Renal cortex interstitium (tissue), 15 donors: ENCODE measurements at places on chromosomes 2 and 18. TPM values are rescaled to one million over a fixed set of nuclear protein-coding genes. Genes with fewer than 3 reads are reported as not detected.

HOXD13 gene
- 0.14 TPM for polyA plus RNA-seq

ZAP70 gene
- 2.5 TPM for polyA plus RNA-seq

HMSD gene
- polyA plus RNA-seq = 0.52 TPM

TRABD2A gene
- 0.52 TPM for polyA plus RNA-seq

MAB21L4 gene
- 7.7 TPM for polyA plus RNA-seq

CHN1 gene
- polyA plus RNA-seq = 24.2 TPM

CPO gene
- polyA plus RNA-seq = 1.00 TPM

ARMC9 gene
- polyA plus RNA-seq = 27.0 TPM

C2orf78 gene
- polyA plus RNA-seq = not detected

AFF3 gene
- polyA plus RNA-seq = 24.9 TPM

SLC38A11 gene
- polyA plus RNA-seq = 15.4 TPM

SERPINB11 gene
- not detected for polyA plus RNA-seq

DNA sequence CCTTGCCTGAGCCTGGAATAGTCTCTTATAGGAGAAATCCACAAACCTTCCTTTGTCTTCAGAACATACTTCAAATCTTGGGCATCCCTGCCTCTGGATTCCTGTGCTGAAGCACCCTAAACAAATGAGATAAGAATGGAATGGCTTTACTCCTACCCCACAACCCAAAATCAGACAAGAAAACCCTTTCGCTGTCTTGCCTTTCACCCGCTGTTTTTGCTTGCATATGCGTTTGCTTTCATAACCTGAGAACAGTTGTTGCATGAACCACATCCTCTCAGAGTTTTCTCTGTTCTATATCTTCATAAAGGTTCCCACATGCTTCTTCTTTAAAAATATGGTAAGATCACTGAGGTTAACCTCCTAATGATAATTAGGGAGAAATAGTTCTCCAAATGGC lies 132.1 kb upstream of the MAP3K20 start:
- DNase-seq = no peak

DNA sequence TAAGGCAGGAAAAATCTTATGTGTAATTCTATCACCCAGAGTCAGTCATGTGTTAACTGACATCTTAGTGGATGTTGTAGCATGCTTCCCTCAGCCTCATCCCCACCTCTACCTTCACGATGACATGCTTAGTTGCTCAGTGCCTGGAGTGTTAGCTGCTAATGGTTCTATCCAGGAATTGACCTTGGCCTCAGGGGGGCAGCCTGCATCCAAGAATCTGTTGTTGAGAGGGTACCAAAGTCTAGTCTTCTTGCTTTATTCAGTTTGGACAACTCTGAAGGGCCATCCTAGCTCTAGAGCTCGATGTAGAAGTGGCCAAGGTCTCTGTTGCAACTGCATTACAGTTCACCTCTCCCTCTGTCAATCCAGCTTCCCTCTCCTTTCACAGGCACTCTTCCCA lies 61.2 kb downstream of the ACYP2 start:
- DNase-seq = peak; percentile 17

- no peak for DNase-seq
These were observed 133.1 kb downstream of the GCA start for GRCh38 chr2:162477011-162477410.

GRCh38 chr2:226991663-226992062 lies 155.8 kb downstream of the RHBDD1 start:
- DNase-seq = no peak

DNA sequence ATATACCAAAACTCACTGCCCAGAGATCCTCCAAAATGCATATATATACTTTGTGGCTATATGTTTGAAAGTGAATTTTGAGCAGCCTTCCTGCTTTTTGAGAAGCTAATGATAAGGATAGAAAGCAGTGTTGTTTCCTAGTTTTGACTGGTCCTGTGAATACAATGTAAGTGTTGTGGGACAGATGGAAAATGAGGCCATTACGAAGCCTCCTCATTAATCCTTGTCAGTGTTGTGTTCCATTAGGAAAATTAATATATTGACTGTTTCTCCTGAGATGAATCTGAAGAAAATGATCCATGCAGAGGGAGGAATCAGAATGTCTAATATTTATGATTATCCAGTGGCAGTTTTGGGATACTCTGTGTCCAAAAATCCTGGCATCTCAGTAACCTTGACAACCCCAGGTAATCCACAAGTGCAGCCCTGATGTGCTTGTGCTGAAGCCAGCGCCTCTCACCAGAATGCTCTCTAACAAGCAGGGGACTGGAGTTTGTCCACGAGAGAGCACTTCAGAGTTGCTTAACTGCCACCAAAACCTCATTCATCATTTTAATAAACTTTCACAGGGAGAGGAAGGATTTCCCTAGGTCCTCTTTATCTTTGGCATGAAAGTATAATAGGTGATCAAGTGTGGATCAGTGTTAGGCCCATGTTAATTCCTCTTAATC lies 418.6 kb downstream of the CMPK2 start:
- DNase-seq = no peak

DNA sequence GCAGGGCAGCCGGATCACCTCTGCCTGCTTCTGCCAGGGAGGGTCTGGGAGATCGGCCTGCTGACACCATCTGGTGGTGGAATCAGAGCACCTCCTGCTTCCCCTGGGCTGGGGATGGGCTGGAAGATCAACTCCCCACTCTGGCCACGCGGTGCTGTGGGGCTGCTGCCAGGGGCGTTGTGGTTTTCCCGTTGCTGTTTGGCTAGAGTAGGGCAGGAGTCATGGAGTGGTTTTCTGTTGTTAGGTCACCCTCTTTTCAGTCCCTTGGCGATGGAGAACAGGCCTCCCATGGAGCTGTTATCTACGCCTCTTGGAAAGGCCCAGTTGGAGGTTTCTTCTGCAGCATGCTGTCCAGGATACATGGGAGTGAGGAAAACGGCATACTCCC lies 15.2 kb downstream of the BCL2L11 start:
- DNase-seq = no peak

DNA sequence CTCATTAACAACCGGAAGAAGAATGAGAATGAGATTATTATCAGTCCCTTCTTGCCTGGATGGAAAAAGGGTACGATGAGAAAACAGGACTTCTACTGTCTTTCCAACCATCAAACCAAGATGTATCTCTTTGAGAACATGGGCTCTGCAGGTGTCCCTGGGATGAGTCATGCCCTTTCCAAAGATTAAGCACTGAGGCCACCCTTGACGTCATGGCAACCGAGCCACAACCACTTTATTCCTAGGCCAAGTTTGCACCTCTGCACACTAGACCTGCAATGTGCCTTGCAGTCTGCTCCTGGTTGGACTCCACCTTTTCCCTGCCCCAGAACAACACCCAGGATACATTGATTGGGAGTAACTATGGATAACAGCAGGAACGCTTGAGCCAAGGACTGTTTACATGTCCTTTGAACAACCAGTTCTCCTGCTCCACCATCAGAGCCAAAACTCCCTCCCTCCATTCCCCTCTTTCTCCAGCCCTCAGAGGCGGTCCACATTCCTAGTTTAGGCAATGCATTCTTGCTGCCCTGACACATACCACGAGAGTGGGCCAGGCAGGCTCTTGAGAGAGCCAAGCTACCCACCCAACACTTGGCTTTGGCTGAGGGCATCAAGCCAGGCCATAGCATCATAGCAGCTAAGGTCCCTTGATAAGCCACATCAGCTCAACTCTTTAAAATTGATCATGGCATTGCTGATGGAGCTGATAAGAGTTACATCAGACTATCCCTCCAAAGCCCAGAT lies 310.7 kb downstream of the TNS1 start:
- DNase-seq = no peak

DNA sequence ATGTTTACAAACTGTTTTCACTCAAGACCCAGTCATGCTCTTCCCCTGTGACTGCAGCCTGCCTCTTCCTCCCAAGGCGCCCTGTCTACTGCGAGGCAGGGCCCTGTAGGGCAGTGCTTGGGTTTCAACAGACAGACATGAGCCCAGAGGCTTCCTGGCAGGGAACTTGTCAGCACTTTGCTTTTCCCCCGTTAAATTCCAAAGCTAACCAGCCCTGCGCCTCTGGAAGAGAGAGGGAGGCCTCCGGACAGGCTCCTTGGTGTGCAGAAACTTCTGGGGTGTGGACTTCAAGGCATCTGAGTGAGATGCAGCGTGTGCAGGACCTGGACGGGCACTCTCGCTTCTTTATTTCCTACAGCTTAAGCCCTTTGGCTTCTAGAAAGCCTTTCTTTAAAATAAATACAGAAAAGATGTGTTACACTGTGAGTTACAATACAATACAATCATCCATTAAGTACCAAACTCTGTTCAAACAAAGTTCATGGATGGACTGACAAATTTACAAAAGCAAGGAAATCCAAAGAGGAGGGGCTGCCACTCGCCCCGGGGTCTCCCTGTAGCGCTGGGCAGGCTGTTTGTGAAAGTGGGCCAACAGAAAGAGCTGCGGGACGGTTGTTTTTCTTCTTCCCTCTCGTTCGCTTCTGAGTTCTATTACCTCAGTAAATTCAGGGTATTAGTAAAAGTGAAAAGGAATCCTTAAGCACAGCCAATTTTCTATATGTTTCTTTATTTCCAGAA lies 8.8 kb upstream of the ZNF516 start:
- no peak for DNase-seq

DNA sequence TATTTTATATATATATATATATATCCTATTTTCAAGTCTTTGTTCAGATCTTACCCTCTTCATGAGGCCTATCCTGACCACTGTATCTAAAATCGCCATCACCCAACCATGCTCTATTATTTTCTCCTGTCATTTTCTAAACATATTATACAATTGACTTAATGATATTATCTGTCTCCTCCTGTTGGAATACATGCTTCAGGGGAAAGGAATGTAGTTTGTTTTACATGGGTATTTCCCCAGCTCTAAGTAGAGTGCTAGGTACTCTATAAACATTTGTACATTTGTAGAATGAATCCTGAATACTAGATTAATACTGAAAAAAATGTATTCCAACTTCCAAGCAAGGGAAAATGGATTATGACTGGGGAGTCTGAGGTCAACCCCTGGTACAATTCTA lies 26.2 kb downstream of the TTC21B start:
- DNase-seq = no peak

GRCh38 chr2:163123526-163123925 lies 285.0 kb upstream of the KCNH7 start:
- no peak for DNase-seq

- no peak for DNase-seq
These were observed 34.6 kb downstream of the LOXHD1 start for GRCh38 chr18:46622451-46622850.

DNA sequence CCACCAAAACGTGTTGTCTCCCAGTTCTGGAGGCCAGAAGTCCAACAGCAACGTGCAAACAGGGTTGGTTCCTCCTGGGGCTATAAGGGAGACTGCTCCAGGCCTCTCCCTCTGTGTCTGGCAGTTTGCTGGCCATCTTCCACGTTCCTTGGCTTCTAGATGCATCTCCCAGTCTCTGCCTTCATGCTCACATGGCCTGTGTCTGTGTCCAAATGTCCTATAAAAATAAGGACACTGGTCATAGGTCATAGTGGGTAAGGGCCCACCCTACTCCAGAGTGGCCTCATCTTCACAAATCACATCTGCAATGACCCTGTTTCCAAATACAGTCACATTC lies 69.4 kb upstream of the TAF1B start:
- no peak for DNase-seq

DNA sequence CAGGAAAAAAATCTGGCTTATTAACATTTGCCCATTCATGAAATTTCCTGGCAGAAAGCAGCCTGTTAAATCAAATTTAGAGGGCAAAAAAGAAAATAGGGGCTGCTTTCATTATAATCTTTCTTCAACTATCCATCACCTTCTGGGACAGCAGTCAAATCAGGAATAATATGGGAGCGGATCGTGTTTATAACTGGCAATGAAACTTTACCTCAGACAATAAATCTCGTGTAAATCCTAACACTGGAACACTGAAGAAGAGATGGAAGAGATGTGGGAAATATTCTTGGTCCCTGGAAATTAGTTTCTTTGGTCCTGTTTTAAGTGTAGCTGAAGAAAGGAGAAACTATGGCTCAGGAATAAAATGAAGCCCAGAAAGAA lies 77.5 kb upstream of the SERTAD2 start:
- DNase-seq = no peak

GRCh38 chr2:65320946-65321345 lies 93.3 kb downstream of the ACTR2 start:
- no peak for DNase-seq

DNA sequence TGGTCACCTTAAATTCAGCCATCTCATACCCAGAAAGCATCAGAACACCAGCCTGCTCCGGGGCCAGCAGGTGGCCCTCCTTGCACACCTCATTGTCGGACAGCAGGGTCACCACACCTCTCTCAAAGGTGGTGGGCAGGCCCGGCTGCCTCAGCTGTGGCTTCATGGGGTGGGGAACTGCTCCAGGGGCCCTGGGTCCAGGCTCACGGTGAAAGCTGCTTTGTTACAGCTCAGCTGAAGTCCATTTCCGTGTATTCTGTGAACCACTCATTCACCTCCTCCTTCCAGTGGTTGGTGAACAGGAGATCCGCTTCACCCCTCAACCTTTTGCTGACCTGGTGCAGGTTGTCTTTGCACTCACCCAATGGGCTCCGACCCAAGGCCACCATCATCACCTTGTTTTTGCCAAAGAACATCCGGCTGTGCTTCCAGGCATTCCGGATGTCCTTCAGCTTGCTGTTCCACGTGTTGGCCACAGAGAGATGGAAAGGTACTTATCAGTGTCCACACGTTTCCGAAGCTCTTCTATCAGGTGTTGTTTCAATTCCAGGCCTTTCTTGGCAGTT lies 78.6 kb upstream of the LDLRAD4 start:
- DNase-seq = no peak

DNA sequence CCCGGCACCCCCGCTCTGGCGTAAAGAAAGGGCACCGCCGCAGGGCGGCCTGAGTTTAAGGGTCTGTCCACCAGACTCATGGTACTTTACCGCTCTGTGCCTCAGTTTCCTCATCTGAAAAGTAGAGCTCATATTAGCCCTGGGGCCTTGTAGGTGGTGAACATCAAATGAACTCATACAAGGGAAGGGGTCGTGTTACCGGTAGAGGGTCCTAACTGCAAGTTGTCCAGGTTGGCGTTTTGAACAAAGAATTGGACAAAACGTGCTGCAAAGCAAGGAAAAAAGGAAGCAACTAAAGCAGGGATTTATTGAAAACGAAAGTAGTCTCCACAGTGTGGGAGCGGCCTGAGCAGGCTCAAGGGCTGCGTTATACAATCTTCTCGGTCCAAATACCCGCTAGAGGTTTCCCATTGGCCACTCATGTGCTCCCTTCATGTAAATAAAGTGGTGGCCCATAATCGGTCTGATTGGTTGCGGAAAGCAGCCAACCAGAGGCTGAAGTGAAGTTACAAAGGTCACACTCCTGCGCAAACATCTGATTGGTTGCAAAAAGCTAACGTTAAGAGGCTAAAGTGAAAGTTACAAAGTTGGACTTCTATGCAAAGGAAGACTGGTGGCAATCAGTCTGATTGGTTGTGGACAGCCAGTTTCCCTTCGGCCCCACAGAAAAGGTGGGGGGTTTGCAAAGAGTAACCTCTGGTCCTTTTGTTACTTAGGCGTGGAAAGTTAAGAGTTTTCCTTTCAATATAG lies 80.7 kb upstream of the LDLRAD4 start:
- no peak for DNase-seq

GRCh38 chr18:54411781-54412180 lies 54.1 kb downstream of the C18orf54 start:
- DNase-seq = no peak

DNA sequence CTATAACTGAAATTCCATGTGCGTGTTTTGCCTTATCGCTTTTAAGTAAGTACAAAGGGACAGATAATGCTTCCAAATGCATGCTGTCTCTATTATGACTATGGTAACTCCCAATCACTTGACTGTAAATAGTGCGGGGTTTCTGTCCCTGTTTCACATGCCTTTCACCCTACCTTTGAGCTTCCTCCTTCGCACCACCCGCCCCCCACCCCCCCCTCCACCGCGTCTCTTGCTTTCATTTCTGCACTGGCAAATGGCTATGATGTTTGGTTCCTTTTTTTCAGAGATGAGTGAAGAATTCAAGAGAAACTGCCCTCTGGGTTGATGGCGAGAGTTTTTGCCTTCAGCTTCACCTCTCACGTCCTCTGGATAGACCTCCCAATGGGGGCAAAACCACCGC lies 25.0 kb upstream of the SPP2 start:
- no peak for DNase-seq
